Cardiac fibroblast (primary cell): ENCODE measurements at places on chromosomes 4 and X.

GRCh38 chr4:85681221-85681657 is 206.3 kb downstream of the ARHGAP24 start:
- peak; percentile 92 for DNase-seq

DNA sequence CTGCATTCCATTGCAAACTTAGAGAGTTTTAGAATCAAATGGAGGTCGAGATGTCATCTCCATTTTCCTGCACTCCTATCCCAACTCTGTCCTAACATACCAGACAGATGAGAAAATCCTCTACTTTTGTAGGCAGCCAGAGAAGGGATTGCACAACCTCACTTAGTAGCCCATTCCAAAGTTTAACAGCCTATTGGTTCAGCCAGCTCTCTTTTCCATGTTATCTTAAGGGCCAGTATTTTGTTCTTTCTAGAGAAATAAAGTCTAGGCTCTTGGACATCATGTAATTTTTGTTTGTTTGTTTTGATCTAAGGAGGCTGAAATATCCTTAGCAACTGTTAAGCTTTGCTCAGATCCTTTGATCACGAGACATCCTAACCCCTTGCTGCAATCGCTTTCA is 173.0 kb downstream of the COX18 start:
- DNase-seq: peak; percentile 90

DNA sequence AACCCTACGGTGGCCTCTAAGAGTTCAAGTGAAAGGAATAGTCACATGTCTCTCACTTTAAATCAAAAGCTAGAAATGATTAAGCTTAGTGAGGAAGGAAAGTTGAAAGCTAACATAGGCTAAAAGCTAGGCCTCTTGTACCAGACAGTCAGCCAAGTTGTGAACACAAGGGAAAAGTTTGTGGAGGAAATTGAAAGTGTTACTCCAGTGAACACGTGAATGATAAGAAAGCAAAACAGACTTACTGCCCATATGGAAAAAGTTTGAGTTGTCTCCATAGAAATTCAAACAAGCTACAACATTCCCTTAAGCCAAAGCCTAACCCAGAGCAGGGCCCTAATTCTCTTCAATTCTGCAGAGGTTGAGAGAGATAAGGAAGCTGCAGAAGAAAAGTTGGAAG is 51.5 kb upstream of the RAB9B start:
- DNase-seq: no peak

DNA sequence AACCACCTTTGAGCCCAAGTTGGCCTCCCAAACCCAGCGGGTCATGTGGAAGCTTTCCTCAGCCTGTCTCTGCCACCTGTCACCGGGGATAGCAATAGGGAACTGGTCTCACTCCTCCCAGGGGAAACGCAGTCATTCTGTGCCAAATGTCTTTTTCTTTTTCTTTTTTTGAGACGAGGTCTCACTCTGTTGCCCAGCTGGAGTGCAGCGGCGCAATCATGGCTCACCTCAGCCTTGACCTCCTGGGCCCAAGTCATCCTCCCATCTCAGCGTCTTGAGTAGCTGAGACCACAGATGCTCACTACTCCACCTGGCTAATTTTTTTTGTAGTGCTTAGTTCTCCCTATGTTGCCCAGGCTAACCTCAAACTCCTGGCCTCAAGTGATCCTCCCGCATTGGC is 40.3 kb downstream of the MED28 start:
- DNase-seq: no peak

DNA sequence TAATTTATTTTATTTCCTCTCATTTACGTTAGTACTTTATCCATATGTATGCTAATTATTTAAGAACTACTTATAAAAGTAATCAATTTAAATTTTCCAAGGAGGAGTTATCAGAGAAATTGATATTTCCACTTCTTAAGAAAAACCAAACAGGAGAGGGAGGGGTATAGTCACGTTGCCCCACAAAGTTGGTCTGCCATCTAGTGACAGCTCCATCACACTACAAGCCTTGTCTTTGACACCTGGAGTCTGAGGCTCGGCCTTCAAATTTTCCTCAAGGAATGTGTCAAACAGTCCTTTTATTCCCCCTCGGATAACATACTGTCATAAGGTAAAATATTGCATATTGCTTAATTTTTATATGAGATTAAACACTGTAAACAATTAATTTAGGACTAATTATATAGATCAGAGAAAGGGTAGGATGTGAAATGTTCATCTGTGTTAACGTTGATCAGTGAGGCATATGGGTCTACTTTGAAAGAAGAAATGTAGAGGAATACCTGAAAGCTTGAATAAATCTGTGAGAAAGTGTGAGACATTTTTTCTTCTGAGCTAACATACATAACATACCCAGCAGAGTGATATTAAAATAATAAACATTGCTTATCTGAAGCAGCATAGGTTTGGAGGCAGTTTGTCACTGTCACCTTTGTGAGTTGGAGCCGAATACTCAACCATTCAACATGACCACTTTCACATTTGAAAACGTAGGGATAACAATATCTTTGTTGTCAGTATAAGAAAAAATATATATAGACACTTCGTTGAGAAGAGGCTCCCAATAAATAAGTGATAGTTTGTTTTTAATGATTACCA is 114.4 kb downstream of the GLRA3 start:
- peak; percentile 74 for DNase-seq

GRCh38 chr4:122914292-122914904 is 8.0 kb downstream of the NUDT6 start:
- DNase-seq: peak; percentile 65
